ENCODE measurements at places on chromosomes 12 and 14.

DNA sequence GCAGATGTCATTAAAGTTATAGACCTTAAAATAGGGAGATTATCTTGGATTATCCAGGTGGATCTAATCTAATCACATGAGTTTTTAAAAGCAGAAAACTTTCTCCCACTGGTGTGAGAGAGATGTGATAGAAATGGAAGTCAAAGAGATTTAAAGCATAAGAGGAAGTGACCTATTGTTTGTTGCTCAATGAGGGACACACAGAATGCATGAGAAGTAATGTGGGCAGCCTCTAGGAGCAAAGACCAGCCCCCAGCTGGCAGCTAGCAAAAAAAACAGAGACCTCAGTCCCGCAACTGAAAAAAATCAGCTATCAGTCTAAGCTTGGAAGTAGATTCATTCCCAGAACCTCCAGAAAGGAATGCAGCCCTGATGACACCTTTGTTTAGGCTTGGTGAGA, 24.6 kb upstream of the ANP32D start:
- no peaks in the 10 kb centered on the region for H3K27me3 ChIP-seq
- H3K36me3 ChIP-seq: peaks cover 5% of the 10 kb centered on the region

GRCh38 chr12:57261428-57261865, 10.5 kb upstream of the STAC3 start:
- H3K4me1 ChIP-seq: peaks cover 16% of the 10 kb centered on the region
- no peak overlapping the region for H3K27ac ChIP-seq
- H3K36me3 ChIP-seq: peaks cover 3% of the 10 kb centered on the region
- DNase-seq: no peak
- H3K27me3 ChIP-seq: no peaks in the 10 kb centered on the region

DNA sequence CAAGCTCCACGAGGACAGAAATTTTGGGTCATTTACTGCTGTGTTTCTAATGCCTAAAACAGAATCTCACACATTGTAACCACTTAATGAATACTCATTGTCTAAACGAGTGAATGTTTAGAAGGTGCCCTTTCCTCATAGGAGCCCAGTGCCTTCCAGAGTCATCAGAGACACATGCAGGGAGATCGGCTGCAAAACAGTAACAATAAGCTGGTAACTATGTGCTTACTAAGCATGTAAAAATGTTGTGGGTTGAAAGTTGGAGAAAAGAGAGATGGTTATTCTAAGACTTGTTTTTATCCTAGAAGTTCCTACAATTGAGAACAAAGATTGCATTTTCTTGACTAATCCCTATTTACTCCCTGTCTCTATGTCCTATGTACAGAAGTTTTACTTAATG, 7.4 kb downstream of the TESPA1 start:
- peaks cover 9% of the 10 kb centered on the region for H3K27me3 ChIP-seq
- H3K27ac ChIP-seq: no peak overlapping the region
- peaks cover 21% of the 10 kb centered on the region for H3K4me1 ChIP-seq
- no peak for DNase-seq

DNA sequence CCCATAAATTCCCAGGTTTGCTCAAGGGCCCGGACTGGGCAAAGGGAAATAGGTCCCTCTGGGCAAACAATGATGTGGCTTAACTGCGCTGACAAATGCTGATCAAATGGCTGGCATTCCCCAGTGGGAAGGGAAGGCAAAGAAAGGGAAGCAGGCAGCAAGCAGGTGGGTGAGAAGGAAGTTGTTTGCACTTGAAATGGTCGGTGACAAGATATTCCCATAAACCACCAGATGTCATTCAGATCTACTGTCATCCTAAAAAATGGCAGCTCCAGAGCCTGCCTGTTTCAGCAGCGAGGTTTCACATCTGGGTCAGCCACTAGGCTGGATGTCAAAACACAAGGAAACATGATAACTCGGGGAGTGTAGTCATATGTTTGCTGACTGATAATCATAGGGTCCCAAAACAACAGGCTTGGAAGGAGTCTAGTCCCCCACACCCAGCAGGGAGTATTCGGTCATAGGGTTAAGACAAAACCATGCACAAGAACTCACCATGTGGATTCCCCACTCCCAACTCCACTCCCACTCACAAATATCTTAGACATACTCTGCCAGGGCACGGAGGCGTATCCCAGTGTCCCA, 37.9 kb upstream of the MDM1 start:
- no peaks in the 10 kb centered on the region for H3K36me3 ChIP-seq
- peaks cover 26% of the 10 kb centered on the region for H3K4me1 ChIP-seq
- H3K27ac ChIP-seq: no peak overlapping the region
- DNase-seq: no peak
- H3K4me3 ChIP-seq: no peak overlapping the region

DNA sequence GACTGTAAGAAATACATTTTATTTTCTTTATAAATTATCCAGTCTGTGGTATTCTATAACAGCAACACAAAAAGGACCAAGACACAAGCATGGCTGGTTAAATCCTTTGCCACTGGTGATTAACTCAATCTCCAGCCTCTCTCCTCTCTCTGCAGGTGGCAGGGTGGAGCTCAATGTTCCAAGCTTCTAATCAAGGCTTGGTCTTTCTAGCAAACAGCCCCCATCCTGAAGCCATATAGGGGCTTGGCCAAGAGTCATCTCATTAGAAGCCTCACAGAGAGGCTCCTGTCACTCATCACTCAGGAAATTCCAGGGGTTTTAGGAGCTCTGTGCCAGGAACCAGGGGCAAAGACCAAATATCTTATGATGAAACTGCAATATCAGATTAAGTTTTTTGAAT, 12.0 kb downstream of the C12orf75 start:
- no peak overlapping the region for H3K4me3 ChIP-seq
- no peaks in the 10 kb centered on the region for H3K27me3 ChIP-seq
- H3K27ac ChIP-seq: no peak overlapping the region
- H3K4me1 ChIP-seq: peaks cover 15% of the 10 kb centered on the region
- DNase-seq: no peak

GRCh38 chr12:39990122-39991101, 115.5 kb downstream of the SLC2A13 start:
- DNase-seq: peak; percentile 41
- peaks cover 2% of the 10 kb centered on the region for H3K36me3 ChIP-seq
- no peaks in the 10 kb centered on the region for H3K27me3 ChIP-seq
- no peaks in the 10 kb centered on the region for H3K4me1 ChIP-seq

DNA sequence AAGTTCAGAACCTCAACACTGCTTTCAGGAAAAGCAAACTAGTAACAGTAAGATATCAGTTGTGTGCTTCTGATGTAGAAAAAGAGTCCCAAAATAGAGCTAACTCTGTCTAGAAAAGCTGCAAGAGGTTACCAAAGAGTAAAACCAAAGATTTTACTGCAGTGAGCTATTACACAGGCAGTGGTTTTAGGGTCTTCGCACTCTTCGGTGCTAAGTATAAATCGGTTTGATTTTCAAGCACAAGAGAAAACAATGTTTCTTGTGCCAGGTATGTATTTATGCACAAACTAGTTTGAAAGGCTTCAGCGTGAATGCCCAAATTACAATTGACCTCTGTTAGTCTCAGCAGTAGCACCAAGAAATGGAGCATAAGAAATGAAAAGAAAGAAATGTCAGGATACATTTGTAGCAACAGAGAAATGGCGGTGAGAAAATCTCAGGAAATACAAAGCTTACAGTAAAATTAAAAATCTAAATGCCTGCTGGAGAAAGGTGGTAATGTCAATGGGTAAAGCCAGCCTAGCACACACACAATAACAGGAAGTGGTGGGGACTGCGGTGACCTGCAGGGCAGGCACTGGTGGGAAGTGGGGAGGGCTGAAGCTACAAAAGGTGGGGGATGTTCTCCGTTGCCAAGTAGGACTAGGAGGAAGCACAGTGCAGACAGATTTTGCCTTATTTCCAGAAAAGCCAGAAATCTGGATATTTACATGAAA, 18.0 kb upstream of the DYRK2 start:
- H3K27ac ChIP-seq: peak overlapping the region; percentile 88
- no peaks in the 10 kb centered on the region for H3K36me3 ChIP-seq
- H3K4me3 ChIP-seq: peak overlapping the region; percentile 35
- no peak for DNase-seq

- DNase-seq: no peak
- H3K4me1 ChIP-seq: no peaks in the 10 kb centered on the region
- H3K27me3 ChIP-seq: no peaks in the 10 kb centered on the region
- peaks cover 16% of the 10 kb centered on the region for H3K36me3 ChIP-seq
- H3K4me3 ChIP-seq: no peak overlapping the region
Measured at GRCh38 chr12:131774576-131775391, 53.4 kb upstream of the MMP17 start.

GRCh38 chr14:98931911-98932310, 340.1 kb downstream of the BCL11B start:
- peaks cover 10% of the 10 kb centered on the region for H3K27me3 ChIP-seq
- H3K4me3 ChIP-seq: no peak overlapping the region
- no peak overlapping the region for H3K27ac ChIP-seq
- H3K4me1 ChIP-seq: peaks cover 19% of the 10 kb centered on the region
- no peak for DNase-seq
- H3K36me3 ChIP-seq: no peaks in the 10 kb centered on the region

DNA sequence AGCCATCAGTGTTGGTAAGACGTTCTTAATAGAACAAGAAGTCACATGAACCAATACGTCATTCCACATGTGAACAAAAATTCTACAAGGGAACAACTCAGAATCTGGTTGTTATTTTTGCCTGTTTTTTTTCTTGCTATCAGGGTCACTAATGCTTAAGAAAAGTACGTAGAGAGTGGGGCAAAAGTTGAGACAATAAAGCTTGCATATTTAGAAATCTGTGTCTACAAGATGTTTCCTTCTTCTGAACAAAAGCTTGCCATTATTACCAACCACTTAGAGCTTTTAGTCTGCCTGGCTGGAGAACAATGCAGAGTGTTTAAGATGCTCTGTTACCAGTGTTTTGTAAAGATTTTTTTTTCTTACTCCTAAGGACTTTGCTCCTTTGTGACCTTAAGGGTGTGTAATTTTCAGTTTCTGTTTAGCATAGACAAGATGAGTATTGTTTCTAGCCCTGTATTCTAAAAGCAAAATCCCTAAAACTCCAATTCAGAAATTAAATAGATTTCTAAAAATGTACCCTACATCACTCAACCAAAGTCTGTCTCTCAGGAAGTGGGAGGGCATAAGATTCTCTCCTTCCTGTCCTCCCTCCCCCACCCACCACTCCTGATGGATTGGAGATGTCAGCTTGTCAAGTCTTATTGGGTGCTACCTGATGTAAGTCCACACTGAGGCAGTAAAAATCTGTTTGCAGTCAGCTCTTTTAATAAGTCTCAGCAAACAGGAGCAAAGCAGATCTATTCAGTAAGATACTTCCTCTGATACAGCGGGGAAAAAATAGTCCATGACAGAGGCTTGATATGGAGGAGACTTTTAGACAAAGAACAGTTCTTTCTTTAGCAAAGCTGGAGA, 267.6 kb downstream of the GRIN2B start:
- peak overlapping the region; percentile 60 for H3K27ac ChIP-seq
- H3K36me3 ChIP-seq: peaks cover 2% of the 10 kb centered on the region
- H3K27me3 ChIP-seq: no peaks in the 10 kb centered on the region
- no peak for DNase-seq

DNA sequence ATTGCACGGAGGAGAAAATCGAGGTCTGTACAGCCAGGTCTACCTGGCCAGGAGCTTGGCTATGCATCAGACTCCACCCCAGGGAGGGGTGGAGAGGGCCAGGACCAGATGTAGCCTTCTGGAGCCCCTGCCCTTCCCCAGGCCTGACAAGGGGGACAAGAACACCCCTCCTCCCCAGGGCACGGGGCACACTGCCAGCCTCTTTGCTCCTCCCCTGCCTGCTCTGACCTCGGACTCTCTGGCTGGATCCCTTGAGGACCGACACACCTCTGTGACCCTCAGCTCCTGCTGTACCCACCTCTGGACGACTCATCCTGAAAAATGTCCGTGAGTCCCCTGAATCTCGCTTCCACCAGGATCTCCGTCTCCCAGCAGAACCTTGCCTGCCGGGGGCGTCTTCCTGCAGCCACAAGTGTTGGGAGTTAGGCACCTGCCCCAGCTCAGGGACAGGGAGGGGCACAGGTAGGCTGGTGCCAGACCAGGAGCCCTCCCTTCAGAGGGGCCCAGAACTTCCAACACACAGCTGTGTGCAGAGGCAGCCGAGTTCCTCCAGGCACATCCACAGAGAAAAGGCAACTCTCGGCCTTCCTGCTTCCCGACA, 21.8 kb downstream of the AHNAK2 start:
- H3K36me3 ChIP-seq: no peaks in the 10 kb centered on the region
- no peak overlapping the region for H3K4me3 ChIP-seq
- no peak for DNase-seq
- H3K4me1 ChIP-seq: no peaks in the 10 kb centered on the region

GRCh38 chr12:62915204-62915529, 19.8 kb downstream of the PPM1H start:
- H3K27me3 ChIP-seq: peaks cover 2% of the 10 kb centered on the region
- no peak overlapping the region for H3K27ac ChIP-seq
- no peaks in the 10 kb centered on the region for H3K4me1 ChIP-seq
- H3K4me3 ChIP-seq: no peak overlapping the region
- DNase-seq: no peak

- no peaks in the 10 kb centered on the region for H3K36me3 ChIP-seq
- H3K4me3 ChIP-seq: no peak overlapping the region
- H3K27ac ChIP-seq: no peak overlapping the region
- no peaks in the 10 kb centered on the region for H3K27me3 ChIP-seq
- DNase-seq: no peak
Measured at GRCh38 chr12:88266806-88267360, 124.8 kb downstream of the TMTC3 start.

- no peaks in the 10 kb centered on the region for H3K36me3 ChIP-seq
- H3K27ac ChIP-seq: peak overlapping the region; percentile 60
- H3K4me1 ChIP-seq: peaks cover 59% of the 10 kb centered on the region
- no peak for DNase-seq
- peaks cover 7% of the 10 kb centered on the region for H3K27me3 ChIP-seq
- H3K4me3 ChIP-seq: peak overlapping the region; percentile 47
Measured at GRCh38 chr12:1838205-1838993, 18.0 kb downstream of the LRTM2 start.

GRCh38 chr12:57166971-57167371, 19.6 kb upstream of the LRP1-AS start:
- H3K27ac ChIP-seq: no peak overlapping the region
- no peak for DNase-seq
- H3K4me1 ChIP-seq: peaks cover 6% of the 10 kb centered on the region
- peaks cover 6% of the 10 kb centered on the region for H3K36me3 ChIP-seq
- H3K27me3 ChIP-seq: no peaks in the 10 kb centered on the region

DNA sequence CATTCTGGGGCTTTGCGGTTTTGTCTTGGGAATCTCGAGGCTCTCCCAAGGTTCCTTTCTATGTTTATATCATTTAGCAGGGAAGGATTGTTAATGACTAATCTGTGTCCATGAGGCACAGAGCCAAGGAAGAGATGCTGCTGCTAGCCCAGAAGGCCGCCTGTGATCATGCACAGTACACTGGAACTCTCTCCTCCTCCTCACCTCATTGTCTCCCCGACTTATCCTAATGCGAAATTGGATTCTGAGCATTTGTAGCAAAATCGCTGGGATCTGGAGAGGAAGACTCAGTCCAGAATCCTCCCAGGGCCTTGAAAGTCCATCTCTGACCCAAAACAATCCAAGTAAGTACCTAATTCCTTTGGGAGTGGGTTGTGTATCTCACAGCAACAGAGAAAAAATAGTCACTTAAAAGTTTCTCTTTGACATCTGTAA, at the start of gene NR1H4:
NR1H4 (plus strand) TSS at position 151 of the 435 bp plus-strand sequence. CDS start 19,458 bp downstream, outside the sequence.
- H3K27ac ChIP-seq: no peak within 1 kb of the TSS
- no peak for DNase-seq
- no peak within 1 kb of the TSS for H3K4me3 ChIP-seq
- no peaks in the 10 kb centered on the region for H3K36me3 ChIP-seq
- H3K4me1 ChIP-seq: no peaks in the 10 kb centered on the region
- no peaks in the 10 kb centered on the region for H3K27me3 ChIP-seq
